ENCODE measurements at places on chromosomes 4 and X. TPM values are rescaled to one million over a fixed set of nuclear protein-coding genes. Genes with fewer than 3 reads are reported as not detected.

CENPVL1 gene
- polyA plus RNA-seq: not detected

NLGN3 gene
- polyA plus RNA-seq: 0.19 TPM

DNA sequence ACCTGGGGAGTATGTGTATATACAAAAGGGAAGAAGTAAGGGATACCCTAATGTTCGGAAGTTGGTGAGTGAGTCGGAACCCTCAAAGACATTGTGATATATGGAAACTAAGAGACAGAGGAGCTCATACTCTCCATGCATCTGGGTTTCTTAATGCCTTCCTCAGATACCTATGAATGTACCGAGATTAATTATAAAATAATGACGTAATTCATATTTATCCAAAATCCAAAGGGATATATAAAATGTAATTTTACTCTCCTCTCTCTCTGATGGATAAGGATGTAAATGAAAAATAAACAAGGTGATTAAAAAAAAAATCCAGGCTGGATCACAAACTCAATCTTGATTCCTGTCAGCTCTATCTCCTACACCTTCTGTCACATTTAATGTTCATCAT lies 275.9 kb upstream of the FAM241A start:
- DNase-seq: no peak

DNA sequence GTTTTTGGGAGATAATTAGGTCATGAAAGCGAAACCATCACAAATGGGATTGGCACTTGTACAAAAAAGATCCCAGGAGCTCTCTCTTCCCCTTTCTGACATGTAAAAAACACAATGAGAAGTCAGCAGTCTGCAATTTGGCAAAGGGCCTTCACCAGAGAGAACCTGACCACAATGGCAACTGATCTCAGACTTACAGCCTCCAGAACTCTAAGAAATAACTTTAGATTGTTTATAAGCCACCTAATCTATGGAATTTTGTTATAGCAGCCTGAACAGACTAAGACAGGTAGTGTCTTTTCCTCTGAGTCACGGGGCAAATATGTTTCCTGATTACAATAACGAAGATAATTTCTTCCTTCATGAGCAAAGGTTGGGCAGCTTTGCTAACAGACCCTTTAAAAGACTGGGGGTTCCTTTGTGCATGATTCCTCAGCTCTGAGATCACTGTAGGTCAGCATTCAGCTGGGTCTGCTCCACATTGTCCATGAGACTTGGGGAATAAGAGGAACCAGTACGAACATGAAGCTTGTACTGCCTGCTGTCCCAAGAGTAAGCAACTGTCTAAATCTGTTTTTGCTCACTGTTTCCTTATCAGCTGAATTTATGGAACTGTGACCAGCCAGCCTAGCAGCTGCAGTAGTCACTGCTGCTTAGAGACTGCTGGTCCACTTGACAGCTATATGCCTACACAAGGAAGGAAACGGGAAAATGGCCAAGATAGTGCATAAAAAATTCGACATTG lies 191.6 kb downstream of the ANAPC10 start:
- DNase-seq: no peak

GRCh38 chrX:19673375-19674040 lies 158.2 kb upstream of the MAP3K15 start:
- DNase-seq: peak; percentile 75

GRCh38 chr4:173835903-173836302 lies 305.9 kb upstream of the HAND2 start:
- peak; percentile 57 for DNase-seq

- no peak for DNase-seq
Measured at GRCh38 chr4:156053174-156053573, 99.5 kb upstream of the CTSO start.

- no peak for DNase-seq
Measured at GRCh38 chr4:16032396-16032770, 51.4 kb downstream of the PROM1 start.

All from heart left ventricle (tissue), 16 donors.